ENCODE measurements at places on chromosomes 6 and 20. TPM values are rescaled to one million over a fixed set of nuclear protein-coding genes. Genes with fewer than 3 reads are reported as not detected.

- DNase-seq, result no peak
Measured at GRCh38 chr20:19889011-19889953, 127.9 kb upstream of the NAA20 start.

- DNase-seq, result no peak
Measured at GRCh38 chr6:41872147-41872546, 23.0 kb downstream of the USP49 start.

GRCh38 chr6:34546551-34547321 lies 9.4 kb downstream of the SPDEF start:
- no peak for DNase-seq

The GABRR2 gene
- 1.5 TPM for total RNA-seq

The GABRR1 gene
- not detected for total RNA-seq

All from vagina (tissue), 2 donors.